ENCODE measurements at places on chromosomes 6 and 20. TPM values are rescaled to one million over a fixed set of nuclear protein-coding genes. Genes with fewer than 3 reads are reported as not detected.

- no peak for DNase-seq
Measured at GRCh38 chr20:38961530-38962043, 557 bp upstream of the DHX35 start.

OARD1 gene
- 8.3 TPM for total RNA-seq

GRCh38 chr6:109978174-109979032, at the start of gene GPR6:
Gene GPR6 (plus strand): TSS chr6:109978311. CDS start chr6:109979113, 802 bp downstream.
- peak; percentile 87 for DNase-seq

DNA sequence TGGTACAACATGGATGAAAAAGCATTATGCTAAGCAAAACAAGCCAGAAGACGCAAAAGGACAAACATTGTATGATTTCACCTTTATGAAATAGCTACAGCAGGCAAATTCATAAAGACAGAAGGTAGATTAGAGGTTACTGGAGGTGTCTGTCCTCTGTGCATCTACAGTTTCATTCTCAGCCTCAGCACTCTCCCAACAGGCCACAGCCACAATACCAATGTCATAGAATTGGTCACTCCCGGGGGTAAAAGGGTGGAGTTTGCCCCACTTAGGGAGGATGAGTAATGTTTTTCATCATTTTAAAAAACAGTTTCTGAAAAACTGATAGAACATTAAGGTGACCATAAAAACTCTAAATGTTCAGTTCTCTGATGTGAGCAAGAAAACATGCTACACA, 17.2 kb upstream of the TMX4 start:
- no peak for DNase-seq

DNA sequence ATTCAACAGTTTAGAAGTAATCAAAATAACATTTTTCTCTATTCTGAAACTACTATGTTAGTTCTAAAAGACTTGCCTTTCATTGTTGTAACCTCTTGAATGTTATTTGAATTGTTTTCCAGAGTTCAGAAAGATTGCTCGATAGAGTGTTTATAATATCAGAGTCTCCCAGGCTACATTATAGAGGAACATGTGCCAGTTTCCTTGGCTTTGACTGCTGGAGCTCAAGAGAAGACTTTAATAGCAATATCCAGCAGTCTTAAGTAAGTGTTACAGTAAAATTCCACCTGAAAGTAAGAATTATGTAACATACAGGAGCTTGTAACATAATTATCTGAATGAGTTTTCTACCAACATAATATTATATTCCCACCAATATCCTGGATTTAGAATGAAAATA, 991.8 kb upstream of the ADGRB3 start:
- no peak for DNase-seq

GRCh38 chr20:1857466-1857865, 37.7 kb upstream of the SIRPA start:
- DNase-seq = no peak

GRCh38 chr20:46014517-46015396, 6.0 kb downstream of the MMP9 start:
- DNase-seq = no peak

SLC22A7 gene
- not detected for total RNA-seq

GRM1 gene
- total RNA-seq = not detected

GRCh38 chr20:37393863-37394542, 48.1 kb downstream of the SRC start:
- no peak for DNase-seq

BIRC7 gene
- total RNA-seq = 0.31 TPM

SLC25A27 gene
- total RNA-seq = 20.1 TPM

ADTRP gene
- total RNA-seq = not detected

- DNase-seq = peak; percentile 86
Measured at GRCh38 chr6:161139766-161140553, 133.9 kb downstream of the AGPAT4 start.

- no peak for DNase-seq
Measured at GRCh38 chr6:44676246-44676790, 288.8 kb downstream of the CDC5L start.

GRCh38 chr20:12916699-12917098, 92.1 kb upstream of the SPTLC3 start:
- DNase-seq = no peak

GNAS-AS1 gene
- total RNA-seq = 2.5 TPM

GRCh38 chr20:61052195-61052750, 199.8 kb upstream of the CDH4 start:
- DNase-seq = peak; percentile 10

ASXL1 gene
- 65.6 TPM for total RNA-seq

GRCh38 chr6:158677906-158678578, 28.2 kb downstream of the SYTL3 start:
- peak; percentile 38 for DNase-seq

TAF4 gene
- 18.5 TPM for total RNA-seq

DNA sequence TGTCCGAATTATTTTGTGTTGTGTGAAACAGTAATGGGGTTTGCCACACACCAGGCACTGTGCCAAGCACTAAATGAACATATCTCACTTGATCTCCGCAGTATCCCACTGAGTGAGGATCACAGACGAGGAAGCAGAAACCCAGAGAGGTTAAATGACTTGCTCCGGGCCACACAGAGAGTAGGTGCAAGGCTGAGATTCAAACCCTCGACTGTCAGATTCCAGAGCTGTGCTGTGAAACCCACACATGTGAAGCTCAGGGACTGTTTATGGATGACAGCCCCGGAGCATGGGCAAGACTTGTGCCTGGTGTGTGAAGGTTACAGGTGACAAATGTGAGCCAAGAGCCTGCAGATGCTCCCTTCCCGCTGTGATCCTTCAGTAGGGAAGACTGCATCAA, 87.8 kb upstream of the SIRPA start:
- no peak for DNase-seq

CD93 gene
- total RNA-seq = 112 TPM

ADGB gene
- 0.10 TPM for total RNA-seq

SLC52A3 gene
- 0.82 TPM for total RNA-seq

TRPC4AP gene
- total RNA-seq = 64.0 TPM

DNA sequence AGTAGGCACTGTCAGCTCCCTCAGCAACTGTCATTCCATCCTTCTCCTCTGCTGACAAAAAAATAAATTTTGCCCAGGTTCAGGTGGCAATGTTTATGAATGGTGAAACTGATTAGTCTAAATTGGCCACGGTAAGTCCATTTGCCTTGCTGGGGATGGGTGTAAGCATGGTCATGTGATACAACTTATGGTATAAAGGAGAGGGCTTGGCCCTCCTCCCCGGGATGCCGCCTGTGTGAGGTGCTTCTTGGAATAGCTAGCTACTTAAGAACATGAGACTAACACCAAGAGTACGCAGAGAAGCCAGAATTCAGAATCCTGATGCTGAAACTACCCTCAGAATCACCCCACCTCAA, 94.4 kb upstream of the MAP7 start:
- no peak for DNase-seq

GRCh38 chr20:45863543-45864470, 6.4 kb downstream of the ZSWIM3 start:
- DNase-seq = no peak

LAMP5 gene
- total RNA-seq = 1.7 TPM

ZNF391 gene
- total RNA-seq = 6.2 TPM

- no peak for DNase-seq
Measured at GRCh38 chr6:149717255-149717587, 680 bp downstream of the LATS1 start.

GRCh38 chr20:57065646-57066045, 200.8 kb downstream of the BMP7 start:
- no peak for DNase-seq

RIPOR2 gene
- total RNA-seq = 21.3 TPM

DNA sequence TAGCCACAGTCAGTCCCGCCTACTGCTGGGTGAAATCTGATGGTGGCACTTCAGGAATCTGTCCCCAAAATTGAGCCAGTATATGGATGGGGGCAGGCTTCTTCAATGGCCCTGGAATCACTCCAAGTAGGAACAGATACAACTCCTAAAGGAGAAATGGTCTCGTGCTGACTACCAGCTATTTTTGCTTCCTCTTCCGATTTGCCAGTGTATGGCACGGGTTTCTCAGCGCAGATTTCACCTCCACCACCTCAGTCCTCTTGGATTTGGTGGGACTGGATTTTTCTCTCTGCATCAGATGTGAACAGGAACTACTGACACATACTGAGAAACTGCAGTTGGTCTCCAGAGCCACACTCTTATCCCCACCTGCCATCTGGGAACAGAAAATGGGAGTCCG, 27.2 kb downstream of the PNPLA1 start:
- no peak for DNase-seq

GRM4 gene
- total RNA-seq = 0.51 TPM

GRCh38 chr6:55826941-55827340, 48.4 kb downstream of the BMP5 start:
- no peak for DNase-seq

- DNase-seq = no peak
Measured at GRCh38 chr6:42120895-42121865, 21.2 kb downstream of the C6orf132 start.

CRISP3 gene
- 100 TPM for total RNA-seq

GRCh38 chr20:24542721-24543120, 73.3 kb downstream of the SYNDIG1 start:
- no peak for DNase-seq

GRCh38 chr6:151740820-151741219, 66.7 kb upstream of the ESR1 start:
- DNase-seq = no peak

DNAAF9 gene
- 20.3 TPM for total RNA-seq

PDE7B gene
- 14.6 TPM for total RNA-seq

TREM2 gene
- total RNA-seq = not detected

SLC17A9 gene
- total RNA-seq = 2.3 TPM

All from tongue (tissue), 3 donors.